ENCODE measurements at places on chromosomes 3 and 15.
A peak's percentile ranks its signal among the peaks of the same experiment; 100 is the strongest.

DNA sequence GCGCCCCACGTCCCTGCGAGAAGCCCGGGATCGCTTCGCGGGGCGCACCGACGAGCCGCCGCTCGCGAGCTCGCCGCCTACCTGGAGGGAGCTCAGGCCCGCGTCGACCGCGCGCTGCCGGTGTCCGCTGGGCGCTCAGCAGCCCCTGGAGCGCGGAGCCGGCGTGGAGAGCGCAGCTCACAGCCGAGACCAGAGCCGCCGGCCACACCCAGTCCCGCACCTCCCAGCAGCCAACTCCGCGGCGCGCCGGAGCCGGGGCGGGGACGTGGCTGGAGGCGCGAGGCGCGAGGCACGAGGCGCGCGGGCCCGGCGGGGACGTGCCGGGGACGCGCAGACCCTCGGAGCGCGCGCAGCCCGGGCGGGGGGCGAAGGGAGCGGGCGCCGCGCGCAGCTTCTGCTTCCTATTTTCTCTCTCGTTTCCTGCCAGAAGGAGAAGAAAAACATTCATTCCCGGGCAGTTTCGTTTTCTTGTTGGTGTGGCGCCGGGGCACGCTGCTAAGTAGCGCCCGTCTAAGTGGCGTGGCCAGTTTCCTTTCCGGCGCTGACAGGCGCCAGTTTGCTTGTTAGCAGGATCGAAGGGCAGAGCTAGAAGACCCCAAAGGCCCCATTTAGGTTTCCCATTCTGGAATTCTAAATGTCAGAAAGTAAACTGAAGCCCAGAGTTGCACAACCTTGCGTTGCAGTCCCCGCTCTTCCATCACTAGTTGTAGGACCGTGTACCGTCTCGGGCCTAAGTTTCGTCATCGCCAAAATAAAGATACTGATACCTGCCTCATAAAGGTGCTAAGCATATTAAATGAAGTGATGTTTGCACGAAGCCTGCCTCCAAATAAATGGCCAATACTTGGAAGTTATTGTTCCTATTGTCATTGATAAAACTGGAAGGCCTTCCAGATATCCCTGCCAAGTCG lies at the start of gene GNB4:
TSS of gene GNB4 (minus strand) at position 206 of the 911 bp plus-strand sequence. CDS start 25,270 bp downstream, outside the sequence.
- DNase-seq, result peak; percentile 27

GRCh38 chr3:45623393-45623792 lies 28.8 kb downstream of the LIMD1 start:
- DNase-seq, result no peak

GRCh38 chr3:40780925-40781406 lies 256.2 kb downstream of the ZNF621 start:
- DNase-seq, result no peak

DNA sequence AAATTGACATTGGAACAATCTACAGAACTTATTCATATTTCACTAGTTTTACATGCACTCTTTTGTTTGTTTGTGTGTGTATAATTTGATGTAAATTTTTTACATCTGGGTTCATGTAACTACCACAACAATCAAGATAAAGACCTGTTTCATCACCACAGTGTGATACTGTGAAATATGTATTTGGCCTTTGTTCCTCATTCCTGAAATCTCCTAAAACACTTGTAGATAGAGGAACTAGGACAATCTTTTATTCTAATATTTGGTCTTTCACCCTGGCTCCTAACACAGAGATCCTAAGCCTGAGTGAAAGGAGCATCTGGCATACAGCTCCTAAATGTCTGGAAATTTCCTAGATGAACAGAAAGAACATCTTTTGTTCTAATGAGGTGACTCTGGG lies 155.0 kb upstream of the GPR149 start:
- no peak for DNase-seq

GRCh38 chr15:52103217-52104207 lies 9.1 kb downstream of the BCL2L10 start:
- no peak for DNase-seq

GRCh38 chr3:123546133-123546755 lies 38.6 kb downstream of the HACD2 start:
- DNase-seq, result no peak

GRCh38 chr3:134001251-134001650 lies 28.5 kb downstream of the SLCO2A1 start:
- no peak for DNase-seq

GRCh38 chr3:121592856-121593702 lies at the start of gene FBXO40:
Gene FBXO40 (plus strand): TSS chr3:121593379. CDS start chr3:121620576, 27,197 bp downstream.
- DNase-seq, result peak; percentile 99

- DNase-seq, result no peak
These were observed 72.0 kb downstream of the AKAP13 start for GRCh38 chr15:85452436-85452835.

- no peak for DNase-seq
These were observed 19.5 kb downstream of the BMF start for GRCh38 chr15:40088929-40089755.

DNA sequence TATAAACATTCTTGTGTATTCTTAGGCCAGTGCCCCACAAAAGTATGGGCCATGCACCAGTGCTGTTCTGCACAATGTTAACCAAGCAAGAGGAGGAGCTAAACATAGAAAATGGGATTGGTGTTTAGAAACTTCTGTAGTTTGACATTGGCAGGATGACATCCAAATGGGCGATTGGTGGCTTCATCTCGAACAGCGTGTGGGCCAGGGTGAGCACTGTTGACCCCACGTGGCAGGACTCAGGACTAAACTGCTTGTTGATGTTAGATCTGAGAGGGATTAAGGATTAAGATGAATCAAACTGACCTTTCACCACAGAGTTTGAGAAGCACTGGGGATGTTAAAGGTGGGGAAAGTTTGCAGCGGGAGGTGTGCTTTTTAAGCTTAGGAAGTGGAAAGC lies 31.9 kb downstream of the ZNF710 start:
- DNase-seq, result no peak

DNA sequence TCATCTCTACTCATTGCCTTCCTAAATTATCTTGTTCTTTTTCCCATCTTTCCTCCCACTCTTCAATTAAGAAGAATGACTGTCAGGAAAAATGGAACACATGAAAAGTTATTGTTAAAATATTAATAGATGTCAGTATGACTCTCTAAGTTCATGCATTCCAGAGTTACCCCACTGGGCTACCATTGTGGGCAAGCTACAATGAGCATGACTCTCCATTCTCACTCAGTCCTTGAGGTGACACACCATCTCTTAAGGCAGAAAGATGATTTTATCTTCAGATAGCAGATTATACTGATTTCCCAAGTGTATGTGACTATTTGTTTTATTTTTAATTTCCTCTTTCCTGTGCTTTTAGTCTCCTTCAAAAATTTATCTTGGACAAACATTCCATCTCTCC lies 144.3 kb downstream of the ALCAM start:
- no peak for DNase-seq

- DNase-seq, result no peak
These were observed 891 bp downstream of the ENTPD3 start for GRCh38 chr3:40387895-40388254.

DNA sequence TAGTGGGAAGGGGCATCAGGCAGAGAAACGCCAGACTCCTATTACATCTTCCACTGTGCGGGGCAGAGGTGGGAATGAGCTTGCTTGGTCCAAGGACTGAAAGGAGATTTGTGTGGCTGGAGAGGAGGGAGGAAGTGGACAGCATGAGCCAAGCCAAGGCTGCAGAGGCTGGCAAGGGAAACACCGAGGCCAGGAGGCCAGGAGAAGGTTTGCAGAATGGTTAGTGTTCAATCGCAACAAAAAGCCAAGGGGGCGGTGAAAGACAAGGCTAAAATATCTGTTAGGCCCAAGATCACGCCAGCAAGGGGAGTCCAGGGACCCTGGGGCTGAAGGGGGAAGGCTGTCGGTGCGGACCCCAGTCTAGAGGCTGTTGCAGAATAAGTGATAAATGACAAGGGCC lies 75.8 kb downstream of the CPN2 start:
- no peak for DNase-seq

DNA sequence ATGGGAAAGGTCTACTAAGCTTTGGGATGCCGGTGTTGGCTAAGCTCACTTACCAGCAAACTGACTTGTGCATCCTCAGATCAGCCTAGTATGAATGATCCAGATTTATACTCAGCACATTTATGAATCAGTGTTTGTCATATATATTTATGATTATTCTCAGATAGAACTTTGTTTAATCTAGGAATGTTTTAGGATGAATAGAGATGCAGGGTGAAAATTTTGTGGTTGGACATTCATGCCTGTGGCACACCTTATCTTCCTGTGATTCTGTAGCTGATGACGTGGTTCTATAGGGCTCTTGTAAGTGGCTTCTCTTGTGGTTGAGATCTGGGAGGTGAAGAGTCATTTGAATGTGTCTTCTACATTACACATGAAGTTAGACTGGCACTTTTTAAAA lies 11.4 kb downstream of the CDIN1 start:
- no peak for DNase-seq

DNA sequence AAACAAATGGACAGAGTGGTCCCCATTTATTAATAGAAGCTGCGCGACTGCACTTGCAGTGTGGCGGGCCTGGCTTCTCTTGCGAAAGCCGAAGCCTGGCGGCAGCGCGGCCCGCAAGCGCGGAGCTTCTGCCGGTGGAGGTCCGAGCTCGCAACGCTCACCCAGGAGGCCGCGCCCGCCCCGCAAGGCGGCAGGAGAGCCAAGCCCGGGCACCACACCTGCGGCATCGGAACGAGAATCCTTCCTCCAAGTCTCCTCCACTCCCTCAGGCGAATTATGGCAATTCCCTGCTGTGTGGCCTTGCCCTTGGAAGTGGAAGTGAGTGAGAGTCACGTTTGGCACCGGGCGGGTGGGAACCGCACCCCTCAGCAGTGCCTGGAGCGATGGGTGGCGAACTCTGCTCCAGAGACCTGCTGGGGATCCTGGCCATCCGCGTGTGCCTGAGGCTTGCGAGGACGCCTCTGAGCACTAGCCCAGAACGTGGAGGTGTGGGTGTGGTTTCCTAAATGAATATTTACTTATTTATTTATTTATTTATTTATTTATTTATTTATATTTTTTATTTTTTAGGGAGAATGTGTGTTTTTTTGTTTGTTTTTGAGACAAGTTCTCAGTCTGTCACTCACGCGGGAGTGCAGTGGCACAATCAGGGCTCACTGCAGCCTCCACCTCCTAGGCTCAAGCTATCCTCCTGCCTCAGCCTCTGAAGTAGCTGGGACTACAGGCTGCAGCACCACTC lies 133.7 kb upstream of the UBE2E1 start:
- no peak for DNase-seq

DNA sequence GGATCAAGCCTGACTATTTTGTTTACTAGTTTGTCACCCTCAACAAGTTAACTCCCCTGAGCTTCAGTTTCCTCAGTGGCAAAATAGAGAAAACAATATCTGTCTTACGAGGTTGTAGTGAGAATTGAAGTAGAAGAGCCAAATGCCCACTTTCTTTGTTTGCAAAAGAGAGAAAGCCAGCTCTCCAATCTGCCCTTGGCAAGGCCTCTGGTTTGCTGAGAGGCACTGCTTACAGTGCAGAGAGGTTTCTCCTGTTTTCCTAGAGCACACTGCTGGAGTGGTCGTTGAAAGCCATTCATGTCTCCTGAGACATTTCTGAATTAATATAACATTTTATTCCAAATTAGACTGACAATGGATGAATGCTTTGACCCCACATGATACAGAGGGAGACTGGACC lies 260.5 kb upstream of the IGF1R start:
- DNase-seq, result no peak

DNA sequence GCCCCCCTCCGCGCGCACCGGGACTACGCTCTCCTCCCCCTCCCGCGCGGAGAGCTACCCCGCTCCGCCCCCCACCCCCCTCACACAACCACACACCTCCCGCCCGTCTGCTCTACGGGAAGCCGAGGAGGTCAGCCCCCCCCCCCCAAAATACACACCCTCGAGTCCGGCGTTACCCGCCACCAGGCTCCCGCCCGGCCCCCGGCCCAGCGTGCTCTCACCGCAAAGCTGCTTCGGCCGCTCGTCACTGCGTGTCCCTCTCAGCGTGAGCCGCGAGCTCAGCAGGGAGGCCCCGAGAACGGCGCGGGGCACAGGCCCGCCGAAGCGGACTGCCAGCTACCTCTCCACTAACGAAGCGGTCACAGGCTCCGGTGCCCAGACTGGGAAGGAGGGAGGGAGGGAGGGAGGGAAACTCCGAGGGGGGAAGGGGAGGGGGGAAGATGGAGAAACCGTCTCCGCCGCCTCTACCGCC lies 252 bp downstream of the SIN3A start:
- no peak for DNase-seq

- no peak for DNase-seq
These were observed 7.7 kb downstream of the SLCO3A1 start for GRCh38 chr15:91861223-91861622.

DNA sequence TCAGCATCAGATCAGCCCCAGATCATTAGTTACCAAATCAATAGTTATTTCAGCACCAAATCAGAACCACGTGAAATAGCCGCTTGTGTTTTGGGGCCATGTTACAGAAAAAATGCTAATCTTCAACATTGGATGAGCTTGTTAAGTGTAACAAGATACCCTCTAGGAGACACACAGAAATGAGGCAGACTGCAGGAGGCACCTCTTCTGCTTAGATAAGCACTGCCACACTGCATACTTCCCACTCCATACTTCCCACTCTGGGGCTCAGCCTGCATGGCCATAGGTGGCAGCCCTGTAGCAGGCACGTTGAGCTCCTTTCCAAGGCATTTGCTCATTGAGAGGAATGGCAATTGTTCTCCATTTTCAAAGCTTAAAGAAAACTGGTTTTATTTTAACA lies 73.3 kb downstream of the CHCHD6 start:
- no peak for DNase-seq

GRCh38 chr15:68429691-68430470 lies 2.1 kb downstream of the ITGA11 start:
- no peak for DNase-seq

DNA sequence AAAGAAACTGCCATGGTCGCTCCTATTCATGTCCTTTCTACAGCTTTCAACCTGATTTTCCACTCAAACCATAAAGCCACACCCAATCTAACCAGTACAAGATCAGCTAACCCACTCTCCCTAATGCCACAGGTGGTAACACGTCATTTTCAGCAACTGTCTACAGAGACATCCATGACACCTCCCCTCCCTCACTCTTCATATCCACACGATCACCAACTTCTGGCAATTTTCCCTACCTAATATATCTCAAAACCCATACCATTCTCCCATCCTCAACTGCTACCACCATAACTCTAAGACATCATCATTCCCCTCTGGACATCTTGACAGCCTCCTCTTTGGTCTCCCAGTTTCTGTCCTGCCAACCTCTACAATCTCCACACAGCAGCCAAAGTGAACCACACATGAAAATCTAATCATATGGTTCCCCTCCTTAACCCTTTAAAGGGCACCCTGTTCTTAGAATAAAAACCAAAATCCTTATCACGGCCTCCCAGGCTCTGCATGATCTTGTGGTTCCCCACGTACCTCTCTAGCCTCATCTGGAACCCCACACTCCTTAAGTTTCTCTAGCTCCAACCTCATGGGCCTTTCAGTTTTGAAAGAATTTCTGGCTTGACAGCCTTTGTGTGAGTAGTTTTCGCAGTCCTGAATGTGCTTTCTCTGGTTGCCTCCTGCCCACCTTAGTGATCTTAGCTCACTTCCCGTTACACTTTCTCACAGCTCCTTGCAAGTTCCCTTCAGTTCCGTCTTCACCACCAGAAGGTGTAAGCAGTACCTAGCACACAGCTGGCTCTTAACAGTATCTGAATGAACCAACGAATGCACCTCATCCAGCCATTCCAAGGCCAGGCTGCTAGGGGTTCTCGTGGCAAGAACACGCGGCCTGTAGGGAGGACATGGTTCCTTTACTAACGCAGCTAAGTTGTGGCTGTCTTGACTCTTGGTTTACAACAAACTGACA lies 33.4 kb downstream of the SPINK8 start:
- no peak for DNase-seq

- DNase-seq, result no peak
These were observed 776.5 kb downstream of the ROBO2 start for GRCh38 chr3:77816366-77816765.

GRCh38 chr3:194346621-194347020 lies 4.5 kb downstream of the CPN2 start:
- DNase-seq, result no peak
